ENCODE measurements at places on chromosomes 12 and 14.

DNA sequence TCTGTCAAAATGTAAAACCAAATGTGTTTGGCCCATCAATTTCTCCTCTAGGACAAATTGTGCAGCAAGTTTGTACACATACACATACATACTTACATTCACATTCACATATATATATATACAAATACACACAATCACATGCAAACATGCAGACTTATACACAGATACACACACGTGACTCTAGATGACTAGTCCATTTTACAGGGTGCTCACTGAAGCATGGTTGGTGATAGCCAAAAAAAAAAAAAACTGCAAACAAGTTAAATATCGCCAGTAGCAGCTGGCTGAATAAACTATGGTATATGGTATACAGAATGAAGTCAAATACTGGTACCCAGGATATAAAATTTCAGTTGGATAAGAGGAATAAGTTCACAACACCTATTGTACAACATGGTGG, 77.9 kb downstream of the SLC25A21 start:
- no peak for DNase-seq

DNA sequence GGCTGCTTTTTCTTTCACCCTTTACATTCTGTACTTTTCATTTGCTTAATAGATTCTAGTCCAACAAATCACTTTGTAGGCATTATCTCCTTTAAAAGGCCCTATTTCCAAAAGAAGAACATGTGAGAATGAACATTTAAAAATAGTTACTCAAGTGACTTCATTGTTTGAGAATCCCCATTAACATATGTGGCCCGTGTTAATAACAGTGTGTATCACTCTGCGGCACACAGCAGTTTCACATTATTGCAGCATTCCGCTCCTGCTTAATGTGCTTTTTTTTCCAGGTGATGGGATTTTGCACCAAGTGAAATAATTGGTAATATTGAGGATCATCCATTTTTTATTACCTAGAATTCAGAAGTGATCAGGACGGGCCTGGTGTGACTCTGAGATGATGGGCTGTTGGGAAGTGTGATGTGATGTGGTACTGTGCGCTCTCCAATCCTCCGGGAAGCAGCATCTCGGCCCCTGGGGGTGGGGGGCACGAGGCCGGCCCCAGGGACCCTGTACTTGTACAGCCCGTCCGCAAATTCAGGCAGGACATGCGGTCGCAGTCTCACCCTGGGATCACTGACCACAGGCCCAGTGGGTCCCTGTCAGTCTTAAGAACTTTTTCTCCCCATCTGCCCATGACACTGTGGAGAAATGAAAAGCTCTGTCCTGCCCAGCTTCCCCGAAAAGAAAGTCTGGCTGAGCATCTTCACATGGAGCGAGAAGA, 32.9 kb downstream of the SLC15A4 start:
- no peak for DNase-seq

GRCh38 chr12:106839333-106839732, 64.9 kb downstream of the RIC8B start:
- no peak for DNase-seq

DNA sequence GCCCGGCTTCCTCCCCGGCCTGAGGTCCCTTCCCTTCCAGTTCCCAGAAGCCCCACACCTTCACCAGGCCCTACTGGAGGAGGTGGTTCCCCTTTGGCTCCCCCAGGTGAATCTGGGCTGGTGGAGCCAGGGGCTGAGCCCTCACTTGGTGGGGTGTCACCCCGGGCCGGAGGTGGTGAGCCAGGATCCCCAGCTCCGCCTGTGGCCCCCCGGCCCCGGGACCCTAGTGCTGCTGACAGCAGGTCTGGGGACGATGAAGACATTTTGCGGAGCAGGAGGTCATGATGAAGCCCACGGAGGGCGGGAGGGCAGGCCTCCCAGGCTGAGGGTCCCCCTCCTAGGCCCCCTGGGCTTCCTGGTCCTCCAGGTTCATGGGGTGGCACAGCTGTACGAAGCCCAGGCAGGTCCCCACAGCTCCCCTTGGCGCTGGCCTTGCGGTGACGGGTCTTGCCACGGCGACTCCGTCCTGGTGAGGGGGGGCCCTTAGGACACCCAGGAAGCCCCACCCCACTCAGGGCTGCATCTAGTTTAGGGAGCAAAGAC, 16.6 kb downstream of the MAP3K12 start:
- no peak for DNase-seq

DNA sequence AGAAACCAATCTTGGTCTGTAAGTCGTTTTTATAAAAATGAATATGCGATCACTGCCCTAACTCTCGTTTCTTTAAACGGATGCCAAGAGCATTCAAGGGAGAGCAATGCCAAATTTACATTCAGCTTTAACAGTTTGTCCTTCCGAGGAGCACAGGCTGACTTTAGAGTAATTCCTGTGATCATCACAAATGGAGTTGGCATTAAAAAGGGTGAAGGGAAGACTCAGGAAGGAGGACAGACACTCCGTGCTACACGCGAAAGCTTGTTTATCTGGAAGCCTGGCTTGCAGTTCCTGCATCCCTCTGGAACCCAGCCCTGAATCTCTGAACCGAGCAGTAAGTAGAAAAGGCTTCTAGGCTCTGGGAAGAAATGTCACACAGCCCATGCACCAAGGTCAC, 78.4 kb downstream of the PAPOLA start:
- no peak for DNase-seq

DNA sequence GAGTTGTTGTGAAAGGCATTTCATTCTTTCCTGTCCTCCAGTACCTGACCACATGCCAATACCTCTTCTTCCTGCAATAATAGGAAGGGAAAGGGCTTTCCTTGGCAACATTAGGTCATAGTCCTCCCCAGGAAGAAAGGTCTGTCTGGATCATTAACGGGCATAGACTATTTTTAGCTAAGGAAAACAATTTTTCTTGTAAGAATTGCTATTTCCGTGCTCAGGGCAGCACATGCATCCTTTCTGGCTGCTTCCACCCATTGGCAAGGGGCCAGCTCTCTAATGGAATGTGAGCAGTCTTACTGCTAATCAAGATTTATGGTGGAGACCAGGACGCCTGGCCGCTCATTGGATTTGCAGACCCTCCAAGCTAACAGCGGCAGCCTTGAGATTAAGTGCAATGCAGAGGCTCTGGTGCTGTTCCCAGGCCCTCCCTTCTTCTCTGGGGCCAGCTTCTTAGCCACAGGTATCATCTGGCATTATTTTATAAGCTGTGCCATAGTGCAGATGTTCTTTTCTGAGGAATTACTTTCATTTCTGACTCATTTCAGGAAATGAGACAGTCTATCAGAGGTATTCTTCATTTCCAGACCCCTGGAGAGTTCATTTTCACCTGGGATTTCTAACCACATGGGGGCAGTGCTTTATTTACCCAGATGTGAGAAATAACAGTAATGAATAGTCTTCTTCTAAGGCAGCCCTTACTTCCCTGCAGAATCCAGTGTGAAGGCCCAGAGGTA, 52.9 kb downstream of the ANO6 start:
- DNase-seq, result no peak
